ENCODE measurements at places on chromosomes 7 and 10.

GRCh38 chr10:69723653-69724052 lies 78.1 kb upstream of the COL13A1 start:
- no peak for DNase-seq

DNA sequence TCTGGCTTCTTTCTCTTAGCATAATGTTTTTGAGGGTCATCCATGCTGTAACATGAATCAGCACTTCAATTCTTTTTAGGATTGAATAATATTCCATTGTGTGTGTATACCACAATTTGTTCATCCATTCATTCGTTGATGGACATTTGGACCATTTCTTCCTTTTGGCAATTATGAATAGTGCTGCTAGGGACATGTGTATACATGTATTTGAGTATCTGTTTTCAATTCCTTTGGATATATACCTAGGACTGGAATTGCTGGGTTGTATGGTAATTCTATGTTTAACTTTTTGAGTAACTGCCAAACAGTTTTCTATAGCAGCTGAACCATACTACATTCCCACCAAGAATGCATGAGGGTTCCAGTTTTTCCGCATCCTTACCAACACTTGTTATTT lies 39.2 kb downstream of the GBF1 start:
- no peak for DNase-seq

- no peak for DNase-seq
Measured at GRCh38 chr7:72446591-72447462, 34.7 kb upstream of the CALN1 start.

GRCh38 chr7:158573310-158573709 lies 14.3 kb downstream of the PTPRN2 start:
- DNase-seq: no peak

- no peak for DNase-seq
Measured at GRCh38 chr7:46525876-46526275, 604.8 kb upstream of the IGFBP3 start.

DNA sequence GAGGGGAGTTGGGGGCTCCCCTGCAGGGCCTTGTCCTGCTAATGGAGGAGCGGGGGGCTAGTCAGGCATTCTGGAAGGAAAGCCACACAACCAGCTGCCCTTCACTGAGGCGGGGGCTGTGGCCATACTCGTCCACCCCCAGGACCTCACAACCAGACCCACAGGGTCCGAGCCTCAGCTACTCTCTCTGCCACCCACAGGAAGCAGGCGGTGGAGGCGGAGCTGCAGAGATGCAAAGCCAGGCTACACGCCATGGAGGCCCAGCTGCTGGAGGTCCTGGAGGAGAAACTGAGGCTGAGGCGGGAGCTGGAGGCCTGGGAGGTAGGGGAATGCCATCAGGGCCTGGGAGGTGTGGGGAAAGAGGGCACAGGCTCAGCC lies 3.1 kb downstream of the ABHD11 start:
- DNase-seq: no peak

DNA sequence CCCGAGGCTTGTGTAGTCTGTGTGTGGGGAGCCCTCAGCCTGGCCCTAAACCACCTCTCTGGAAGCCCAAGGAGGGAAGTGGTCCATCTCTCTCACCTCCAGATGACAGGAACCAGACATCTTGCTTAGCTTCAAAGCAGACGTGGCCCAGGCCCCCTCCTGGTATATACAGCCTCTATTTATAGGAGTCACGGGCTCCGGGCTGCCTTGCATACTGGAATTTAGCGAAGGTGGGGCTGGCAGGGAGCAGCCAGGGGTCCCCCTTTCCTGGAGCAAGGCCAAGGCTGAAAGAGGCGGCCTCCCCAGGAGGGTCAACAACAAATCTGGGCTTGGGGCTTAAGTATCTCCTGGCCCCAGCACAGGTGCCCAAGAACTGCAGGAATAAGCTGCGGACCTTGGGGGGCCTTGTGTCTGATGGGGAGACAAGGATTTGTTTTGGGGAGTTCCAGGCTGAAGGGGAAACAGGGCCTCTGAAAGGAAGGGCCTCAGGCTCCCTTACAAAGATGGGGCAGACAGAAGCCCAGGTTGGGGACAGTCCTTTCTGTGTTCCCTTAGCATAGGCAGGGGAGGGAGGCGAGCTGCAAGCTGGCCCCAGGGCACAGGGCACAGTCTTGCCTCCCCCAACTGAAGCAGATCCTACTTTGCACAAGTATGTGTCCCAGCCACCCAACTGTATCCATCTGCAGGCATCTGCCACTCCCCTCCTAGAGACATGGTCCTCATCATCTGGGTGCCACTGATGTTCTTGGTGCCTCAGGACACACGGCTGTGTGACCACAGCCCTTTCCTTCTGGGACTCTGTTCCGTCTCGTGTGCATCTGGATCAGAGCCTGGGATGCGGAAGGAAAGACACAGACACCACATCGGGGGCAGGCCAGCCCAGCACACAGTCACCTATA lies 11.9 kb downstream of the ZCCHC24 start:
- no peak for DNase-seq

DNA sequence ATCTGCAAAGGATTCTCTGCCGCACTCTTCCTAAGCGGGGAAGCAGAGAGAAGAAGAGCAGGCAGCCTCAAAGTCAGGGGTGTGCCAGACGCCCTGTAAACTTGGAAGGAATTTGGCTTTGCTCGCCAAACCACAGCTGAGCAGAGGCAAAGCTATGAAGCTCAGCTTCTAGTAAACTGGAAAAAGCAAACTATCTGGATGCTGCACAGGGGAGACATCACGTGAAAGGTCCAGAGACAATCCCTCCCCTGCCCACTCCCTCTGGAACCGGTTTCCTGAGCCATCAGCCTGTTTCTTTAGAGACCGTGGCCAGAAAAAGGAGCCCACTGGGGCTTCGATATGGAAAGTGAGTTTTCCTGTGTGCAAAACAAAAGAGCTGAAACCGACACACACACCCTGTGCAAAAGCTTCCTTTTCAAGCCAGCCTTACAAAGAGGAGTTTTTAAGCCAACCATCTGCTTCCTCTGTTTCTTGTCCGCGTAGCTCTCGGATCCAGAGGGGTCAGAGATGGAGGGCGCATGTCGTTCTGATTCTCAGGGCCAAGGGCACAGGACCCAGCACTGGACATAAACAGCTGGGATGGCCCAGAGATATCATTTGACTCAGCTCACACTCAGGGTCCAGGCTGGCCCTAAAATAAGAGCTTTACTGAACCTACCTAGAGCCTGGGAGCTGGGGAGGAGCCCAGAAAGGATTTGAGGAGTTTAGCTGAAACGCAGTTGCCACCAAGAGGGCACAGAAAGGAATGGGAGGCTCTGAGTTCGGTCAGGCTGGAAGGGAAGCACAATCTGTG lies 58.2 kb upstream of the DNAAF5 start:
- no peak for DNase-seq

GRCh38 chr10:91613411-91614187 lies 19.3 kb downstream of the PPP1R3C start:
- DNase-seq: no peak

- DNase-seq: no peak
Measured at GRCh38 chr10:93938140-93938539, 44.4 kb downstream of the SLC35G1 start.

DNA sequence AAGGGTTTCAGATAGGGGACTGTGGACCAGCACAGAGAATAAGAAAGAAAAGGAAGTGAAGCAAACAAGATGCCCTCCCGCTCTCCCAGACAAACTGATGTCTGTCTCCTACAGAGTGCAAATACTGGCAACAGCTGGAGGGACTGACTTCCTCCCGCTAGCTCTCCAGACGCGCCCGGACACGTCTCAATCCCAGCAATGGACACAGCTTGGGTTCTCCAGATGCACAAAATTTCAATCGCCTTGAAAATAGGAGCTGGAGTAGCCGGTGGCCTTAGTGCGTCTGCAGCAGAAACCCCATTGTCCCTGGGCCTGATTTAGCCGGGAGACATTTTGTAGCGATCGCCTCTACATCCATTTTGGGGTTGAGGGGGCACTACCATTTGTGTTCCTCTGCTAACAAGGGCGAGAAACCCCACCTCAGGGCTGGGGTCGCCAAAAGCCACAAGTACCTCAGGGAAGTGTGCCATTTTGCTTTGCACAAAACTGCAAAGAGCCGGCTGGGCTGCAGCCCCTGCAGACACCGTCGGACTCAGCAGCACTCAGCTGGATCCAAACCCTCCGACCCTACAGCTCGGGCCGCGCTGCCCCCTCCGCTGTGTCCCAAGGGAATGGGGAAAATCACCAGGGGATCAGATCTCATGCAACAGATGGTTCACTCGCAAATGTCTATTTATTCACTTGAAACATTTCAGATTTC lies 5.9 kb downstream of the CPA2 start:
- no peak for DNase-seq

- no peak for DNase-seq
Measured at GRCh38 chr7:17085186-17085585, 203.4 kb upstream of the AGR3 start.

DNA sequence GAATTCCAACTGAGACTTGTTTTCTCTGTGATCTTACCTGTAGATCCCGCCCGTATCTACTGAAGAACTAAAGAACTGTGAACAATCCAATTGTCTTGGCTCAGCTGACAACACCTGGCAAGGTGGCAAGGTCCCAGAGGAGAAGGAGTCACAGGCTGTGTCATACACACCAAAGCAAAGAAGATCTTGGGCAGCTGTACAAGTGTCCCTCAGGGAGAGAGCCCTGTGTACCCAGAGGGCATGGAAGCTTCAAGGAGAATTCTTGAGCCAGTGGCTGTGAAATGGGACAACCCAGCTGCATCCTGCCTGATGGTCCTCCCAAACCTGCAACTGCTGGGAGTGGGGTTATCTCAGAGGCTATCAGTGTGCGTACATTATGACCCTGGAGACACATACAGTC lies 46.7 kb upstream of the TECTB start:
- no peak for DNase-seq

- no peak for DNase-seq
Measured at GRCh38 chr10:70613941-70614340, 11.4 kb upstream of the PRF1 start.

DNA sequence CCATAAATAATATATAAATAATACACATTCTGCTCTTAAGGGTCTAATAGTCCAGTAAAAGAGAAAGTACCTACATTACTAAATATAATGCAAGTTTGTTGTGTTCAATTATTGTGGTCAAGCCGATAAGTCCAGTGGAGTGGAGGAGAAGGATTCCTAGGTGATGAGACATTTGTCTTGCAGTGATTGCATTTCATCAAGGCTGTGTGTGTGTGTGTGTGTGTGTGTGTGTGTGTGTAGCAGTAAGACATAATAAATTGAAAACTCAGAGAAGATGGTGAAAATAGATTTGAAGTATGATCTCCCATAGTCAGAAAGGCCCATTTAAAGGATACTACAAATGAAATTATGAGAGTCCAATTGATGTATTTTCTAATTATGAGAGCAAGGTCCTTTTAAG lies 192.5 kb upstream of the SEMA3C start:
- DNase-seq: no peak

- DNase-seq: no peak
Measured at GRCh38 chr10:120634659-120635058, 177.6 kb downstream of the PLPP4 start.

DNA sequence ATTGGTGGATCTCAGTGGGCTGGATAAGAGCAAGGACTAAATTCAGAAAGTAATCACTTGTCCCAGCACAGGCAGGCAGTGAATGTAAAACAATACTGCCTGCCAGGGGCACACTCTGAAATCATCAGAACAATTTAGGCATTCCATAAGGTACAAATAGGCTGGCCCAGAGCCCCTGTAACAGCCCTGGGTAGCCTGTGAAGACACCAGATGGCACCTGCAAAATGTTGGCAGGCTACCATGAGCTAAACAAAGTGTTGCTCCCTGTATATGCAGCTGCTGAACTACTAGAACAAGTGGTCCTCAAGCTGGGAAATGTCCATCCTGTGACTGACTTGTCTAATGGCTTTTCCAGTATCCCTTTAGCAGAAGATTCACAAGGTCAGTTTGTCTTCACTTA lies 3.0 kb upstream of the PRSS37 start:
- no peak for DNase-seq

DNA sequence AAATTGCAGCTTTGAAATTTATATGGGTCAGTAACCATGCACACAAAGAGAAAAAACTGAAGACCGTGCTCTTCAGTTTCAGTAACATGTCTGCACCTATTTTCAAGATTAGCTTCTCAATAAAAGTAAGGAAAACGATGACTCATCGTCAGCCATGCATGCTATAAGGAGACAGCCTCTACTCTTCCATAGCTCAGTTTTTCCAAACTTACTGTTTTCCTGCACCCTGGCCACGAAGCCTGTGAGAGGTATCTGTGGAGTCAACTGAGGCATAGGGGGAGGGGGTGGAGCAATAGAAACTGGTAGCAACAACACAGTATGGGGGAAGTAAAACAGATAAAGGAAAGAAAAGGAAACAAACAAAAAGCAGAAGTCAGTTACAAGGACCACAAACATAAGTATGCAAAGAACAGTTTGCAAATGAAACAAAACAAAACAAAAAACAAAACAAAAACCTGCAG lies 58.0 kb downstream of the PDSS1 start:
- DNase-seq: no peak

- DNase-seq: no peak
Measured at GRCh38 chr10:129707406-129708388, 240.7 kb downstream of the MGMT start.

GRCh38 chr7:94973844-94974243 lies 66.5 kb downstream of the PPP1R9A start:
- no peak for DNase-seq

DNA sequence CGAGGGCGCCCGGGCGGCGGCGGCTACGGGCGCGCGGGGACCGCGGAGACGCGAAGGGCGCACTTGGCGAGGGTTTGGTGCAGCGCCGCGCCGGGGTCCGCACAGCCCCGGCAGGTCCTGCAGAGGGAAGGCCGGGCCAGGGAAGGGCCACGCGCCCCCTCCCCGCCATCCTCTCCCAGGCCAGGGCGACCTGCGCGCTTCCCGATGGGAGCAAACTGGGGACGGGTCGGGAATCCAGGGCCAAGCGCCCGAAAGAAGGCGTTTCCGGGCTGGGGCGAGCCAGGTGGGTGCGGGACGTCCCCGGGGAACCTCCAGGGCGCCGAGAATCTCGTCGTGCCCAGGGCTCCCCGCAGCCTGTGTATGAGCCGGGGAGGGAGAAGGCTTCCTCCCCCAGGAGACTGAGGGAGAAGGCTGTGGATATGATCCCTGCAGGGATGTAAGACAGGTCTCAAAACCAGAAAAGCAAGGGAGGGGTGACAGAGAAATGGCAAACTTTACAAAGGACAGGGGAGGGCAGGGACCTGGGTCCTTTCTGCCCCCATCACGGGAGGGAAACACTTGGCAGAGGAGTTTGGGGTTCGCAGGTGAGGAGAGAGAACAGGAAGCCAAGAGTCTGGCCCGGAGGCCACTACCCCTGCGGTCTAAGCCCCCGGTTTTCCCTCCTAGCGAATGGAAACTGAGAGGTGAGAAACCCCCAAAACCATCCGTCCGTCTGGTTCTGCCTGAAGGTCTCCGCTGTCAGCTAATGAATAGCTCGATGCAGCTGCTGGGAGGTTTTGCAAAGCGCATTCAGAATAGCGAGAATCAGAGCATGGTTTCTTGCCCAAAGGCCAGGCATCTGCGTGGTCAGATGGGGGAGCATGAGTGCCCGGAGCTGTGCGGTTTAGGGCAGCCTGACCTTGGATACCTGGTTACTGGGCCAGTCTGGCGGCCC lies 674 bp downstream of the AMZ1 start:
- DNase-seq: peak; percentile 44
